Stimulated activated CD4-positive, alpha-beta T cell treated with anti-CD3 and anti-CD28 coated beads, Interleukin-1b, Interleukin-23, amount 100 ng/mL, for 4 hours (primary cell): ENCODE measurements at places on chromosomes 11 and 22.

- DNase-seq: no peak
Measured at GRCh38 chr11:132683602-132684001, 848.7 kb downstream of the OPCML start.

- DNase-seq: no peak
Measured at GRCh38 chr22:37749226-37749625, 52.4 kb downstream of the TRIOBP start.

- DNase-seq: no peak
Measured at GRCh38 chr11:95668131-95668530, 121.5 kb downstream of the FAM76B start.

GRCh38 chr11:78840200-78840599 lies 265.5 kb upstream of the NARS2 start:
- DNase-seq: no peak

GRCh38 chr11:83909579-83910534 lies 623.7 kb upstream of the CCDC90B start:
- DNase-seq: no peak

DNA sequence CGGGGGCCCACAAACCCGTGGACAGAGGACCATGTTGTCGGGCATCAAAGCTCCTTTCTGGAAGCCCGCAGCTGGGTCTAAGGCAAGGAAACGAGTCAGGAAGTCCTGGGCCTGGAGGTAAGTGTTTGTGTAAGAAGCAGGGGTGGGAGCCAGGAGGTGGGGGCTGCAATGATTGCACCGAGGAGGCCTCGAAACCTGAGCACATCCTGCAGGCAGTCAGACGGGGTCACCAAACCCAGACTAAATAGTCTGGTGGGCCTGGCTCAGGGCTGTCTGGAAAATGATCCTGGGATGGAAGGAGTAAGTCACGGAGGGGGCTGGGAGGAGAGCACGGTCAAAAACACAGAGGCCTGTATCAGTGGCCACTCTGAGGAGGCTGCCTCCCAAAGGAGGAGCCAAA lies 539.2 kb downstream of the MN1 start:
- no peak for DNase-seq
